ENCODE measurements at places on chromosomes 6 and 20. TPM values are rescaled to one million over a fixed set of nuclear protein-coding genes. Genes with fewer than 3 reads are reported as not detected.

Gene SUPT3H
- total RNA-seq = 10.3 TPM

Gene BTN1A1
- total RNA-seq = not detected

Gene SOBP
- 15.4 TPM for total RNA-seq

Gene SNTA1
- total RNA-seq = 15.7 TPM

Gene CLIC5
- not detected for total RNA-seq

Gene RIPPLY2
- 0.87 TPM for total RNA-seq

Gene OR2H1
- total RNA-seq = not detected

Gene MYMX
- not detected for total RNA-seq

Gene PLTP
- 23.5 TPM for total RNA-seq

Gene LINC00237
- not detected for total RNA-seq

Gene ITPA
- 35.9 TPM for total RNA-seq

Gene FRS3
- total RNA-seq = 1.5 TPM

Gene LHFPL5
- not detected for total RNA-seq

Gene ADGRF5
- total RNA-seq = under 0.01 TPM

Gene ANGPT4
- total RNA-seq = not detected

Gene CST5
- not detected for total RNA-seq

Gene DZANK1
- 1.5 TPM for total RNA-seq

Gene EEF1A2
- 0.33 TPM for total RNA-seq

Gene LY6G6D
- total RNA-seq = not detected

Gene PBX2
- total RNA-seq = 41.6 TPM

Gene CCN2
- 18.2 TPM for total RNA-seq

Gene DLK2
- 0.66 TPM for total RNA-seq

Gene MYB
- total RNA-seq = 0.12 TPM

Gene RIMS1
- total RNA-seq = 0.33 TPM

Gene NQO2
- total RNA-seq = 36.1 TPM

Gene SEC23B
- 87.4 TPM for total RNA-seq

Gene TFAP2D
- total RNA-seq = not detected

Gene HNF4A
- not detected for total RNA-seq
